MV-4-11 (cell line): ENCODE measurements at places on chromosomes 6 and 20.

GRCh38 chr6:28282926-28283325 is 1.6 kb downstream of the PGBD1 start:
- DNase-seq, result no peak

- DNase-seq, result peak; percentile 20
These were observed 1.5 kb downstream of the ZBTB46 start for GRCh38 chr20:63829603-63829944.

- DNase-seq, result peak; percentile 49
These were observed 103.5 kb downstream of the GJA10 start for GRCh38 chr6:89997456-89998445.

- no peak for DNase-seq
These were observed 58.7 kb upstream of the RIN2 start for GRCh38 chr20:19699180-19699971.

DNA sequence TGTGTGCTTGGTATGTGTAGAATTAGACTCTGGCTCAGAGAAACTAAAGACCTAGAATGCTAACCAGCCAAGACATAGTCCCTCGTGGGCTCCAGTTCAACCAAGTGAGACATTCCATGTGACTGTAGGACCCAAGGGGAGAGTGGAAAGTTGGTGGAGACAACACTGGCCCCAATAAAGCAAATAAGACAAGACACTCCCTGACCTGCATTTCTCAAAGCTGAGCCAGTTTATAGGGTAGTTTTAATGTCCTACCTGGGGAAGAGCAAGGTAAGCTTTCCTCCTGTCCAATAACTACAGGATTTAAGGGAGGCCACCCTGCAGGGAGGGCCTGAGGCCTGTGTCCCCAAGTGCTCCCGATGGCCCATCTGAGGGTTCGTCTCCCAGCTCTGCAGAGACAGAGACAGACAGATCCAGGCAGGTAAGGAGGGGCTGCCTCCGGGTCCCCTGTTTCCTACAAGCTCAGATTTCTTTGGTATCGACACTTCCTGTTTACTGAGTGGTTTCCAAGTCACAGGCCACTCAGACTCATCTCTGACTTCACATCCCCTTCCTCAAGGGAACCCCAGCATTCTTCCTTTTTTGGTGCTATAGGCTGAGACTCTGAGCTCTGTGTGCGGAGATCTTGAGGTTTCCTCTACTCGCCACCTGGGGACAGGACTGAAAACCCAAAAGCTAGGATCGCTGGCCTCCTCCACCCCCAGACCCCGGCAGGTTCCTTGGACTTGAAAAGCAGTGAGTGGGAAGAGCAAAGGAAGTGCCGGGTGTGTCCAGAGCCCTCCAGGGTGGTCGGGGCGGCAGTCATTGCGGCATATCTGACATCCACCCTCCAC is 92.4 kb downstream of the PRND start:
- peak; percentile 91 for DNase-seq

DNA sequence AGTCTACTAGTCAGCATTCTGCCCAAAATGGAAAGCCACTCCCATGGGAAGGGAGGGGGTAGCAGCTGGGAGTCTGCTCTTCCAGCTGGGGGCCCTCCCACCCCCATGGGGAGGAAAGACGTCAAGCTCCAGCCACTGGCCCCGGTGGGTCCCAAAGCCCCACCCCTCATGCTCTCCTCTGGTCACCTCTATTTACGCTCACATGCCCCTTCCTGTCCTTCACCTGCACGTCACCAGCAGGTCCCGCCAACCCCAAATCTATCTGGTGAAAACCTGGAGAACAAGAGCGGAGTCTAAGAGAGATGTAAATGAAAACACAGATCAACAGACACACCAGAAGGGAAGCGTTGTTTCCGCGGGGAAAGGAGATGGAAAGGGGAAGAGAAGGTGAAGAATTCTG is 30.0 kb upstream of the ZBP1 start:
- no peak for DNase-seq

GRCh38 chr6:143053856-143054255 is 6.8 kb upstream of the AIG1 start:
- no peak for DNase-seq

- DNase-seq, result peak; percentile 97
These were observed 5.3 kb downstream of the LINC00237 start for GRCh38 chr20:21100578-21101452.

DNA sequence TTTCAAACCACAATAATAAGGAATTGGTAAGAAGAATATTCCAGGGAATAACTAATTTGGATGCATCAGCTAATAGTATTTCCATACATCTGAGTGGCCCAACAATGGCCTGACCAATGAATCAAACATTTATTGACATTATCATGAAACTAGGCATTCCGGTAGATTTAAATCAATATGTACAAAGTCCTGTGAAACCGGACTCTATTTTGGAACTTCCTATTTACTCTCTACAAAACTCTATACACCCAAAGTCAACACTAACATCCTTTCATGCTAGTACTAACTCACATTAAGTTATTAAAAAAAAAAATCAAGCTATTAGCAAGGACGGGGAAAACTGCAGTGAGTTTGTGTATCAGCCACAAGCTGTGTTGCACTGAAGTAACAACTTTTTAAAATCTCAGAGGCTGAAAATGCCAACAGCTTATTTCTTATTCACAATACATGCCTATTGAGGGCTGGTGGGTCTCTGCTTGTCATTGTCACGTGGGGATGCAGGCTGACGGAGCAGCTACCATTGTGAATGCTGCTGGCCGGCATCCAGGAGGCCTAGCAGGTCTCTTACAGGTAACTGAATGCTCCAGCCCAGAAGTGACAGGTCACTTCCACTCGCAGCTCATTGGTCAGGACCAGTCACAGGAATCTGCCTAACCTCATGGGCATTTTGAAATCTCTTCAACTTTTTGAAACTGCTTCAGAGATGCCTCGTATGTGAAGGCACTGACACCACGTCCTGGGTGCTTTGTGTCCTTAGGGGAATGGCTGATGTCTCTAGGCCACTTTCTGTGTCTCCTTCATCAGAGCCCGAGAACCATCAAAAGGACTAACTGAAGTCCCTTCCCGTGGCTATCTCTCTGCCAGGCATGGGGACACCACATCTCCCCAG is 76.3 kb downstream of the SLC22A23 start:
- DNase-seq, result no peak

DNA sequence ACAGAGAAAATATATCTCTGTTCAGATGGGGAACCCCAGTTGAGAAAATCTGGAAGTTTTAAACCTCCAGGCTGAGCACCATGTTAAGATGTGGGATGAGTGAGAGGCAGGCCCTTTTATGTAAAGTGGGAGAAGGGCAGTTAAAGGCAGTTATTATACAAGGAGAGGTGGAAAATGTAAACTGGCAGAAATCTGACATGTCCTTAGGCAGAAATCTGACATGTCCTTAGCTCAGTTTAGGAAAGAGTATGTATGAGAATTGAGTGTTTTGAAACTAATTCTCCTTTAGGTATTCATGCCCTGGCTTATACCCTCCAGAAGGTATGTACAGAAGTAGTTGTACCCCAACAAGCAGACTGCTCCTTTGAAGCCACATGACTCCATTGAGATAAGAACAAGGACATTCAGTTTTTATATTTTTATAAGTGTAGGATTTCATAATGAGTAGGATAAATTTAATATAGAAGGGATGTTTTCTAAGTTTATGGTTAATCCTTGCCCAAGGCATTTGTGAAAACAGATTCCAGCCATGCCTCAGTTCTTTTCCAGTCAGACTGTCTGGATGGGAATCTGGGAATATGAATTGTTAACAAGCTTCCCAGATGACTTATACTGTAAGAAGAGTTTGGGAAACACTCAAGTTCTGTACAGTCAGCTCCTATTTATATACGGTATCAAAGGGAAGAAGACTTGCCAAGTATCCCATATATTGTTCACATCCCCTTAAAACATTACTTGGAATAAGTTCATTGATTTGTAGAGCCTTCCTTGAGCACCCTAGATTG is 87.7 kb downstream of the SCAND1 start:
- DNase-seq, result no peak

DNA sequence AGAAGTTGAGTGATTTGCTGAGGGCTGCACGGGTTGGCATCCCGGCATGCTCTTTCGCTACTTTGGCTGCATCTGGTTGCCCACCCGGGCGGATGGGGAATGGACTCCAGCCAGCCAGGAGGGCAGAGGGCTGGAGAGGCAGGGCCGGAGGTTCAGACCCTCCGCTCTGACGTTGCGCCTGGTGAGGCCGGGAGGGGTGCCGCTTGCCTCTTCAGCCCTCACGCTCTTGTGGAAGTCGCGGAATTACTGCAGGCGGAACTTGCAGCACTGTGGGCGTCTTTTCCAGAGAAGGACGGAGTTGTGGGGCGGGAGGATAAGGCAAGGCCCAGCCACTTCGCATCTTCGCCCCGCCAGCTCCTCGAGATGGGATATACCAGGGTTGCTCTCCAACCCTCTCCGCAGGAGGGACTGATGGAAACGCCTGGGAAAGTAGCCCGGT is 656 bp downstream of the RTEL1 start:
- peak; percentile 33 for DNase-seq

GRCh38 chr20:13054011-13054410 is 45.2 kb downstream of the SPTLC3 start:
- no peak for DNase-seq

DNA sequence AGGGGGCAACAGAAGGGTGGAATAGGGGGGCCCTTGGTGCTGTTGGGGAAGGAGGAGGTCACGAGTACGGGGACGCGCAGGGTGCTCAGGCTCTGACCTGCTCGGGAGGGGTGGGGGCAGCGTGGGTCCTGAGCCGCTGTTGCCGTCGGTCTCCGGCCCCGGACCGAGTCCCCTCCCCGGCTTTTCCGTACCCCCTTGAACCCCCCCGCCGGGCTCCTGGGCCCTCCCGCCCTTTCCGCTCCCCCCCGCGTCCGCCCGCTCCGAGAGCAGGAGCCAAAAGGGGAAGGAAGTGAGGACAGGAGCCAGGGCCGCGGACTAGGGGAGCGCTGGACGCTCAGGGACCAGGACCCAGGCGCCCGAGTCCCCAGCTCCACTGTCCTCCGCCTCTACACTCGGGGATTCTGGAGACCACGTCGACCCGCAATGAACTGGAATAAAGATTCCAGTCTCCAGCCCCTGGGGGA is at the start of gene RGL2:
RGL2 (minus strand) TSS at position 170 of the 464 bp plus-strand sequence. CDS start 332 bp downstream, outside the sequence.
- peak; percentile 63 for DNase-seq

- DNase-seq, result no peak
These were observed 329.3 kb upstream of the RNF24 start for GRCh38 chr20:4344670-4345069.

DNA sequence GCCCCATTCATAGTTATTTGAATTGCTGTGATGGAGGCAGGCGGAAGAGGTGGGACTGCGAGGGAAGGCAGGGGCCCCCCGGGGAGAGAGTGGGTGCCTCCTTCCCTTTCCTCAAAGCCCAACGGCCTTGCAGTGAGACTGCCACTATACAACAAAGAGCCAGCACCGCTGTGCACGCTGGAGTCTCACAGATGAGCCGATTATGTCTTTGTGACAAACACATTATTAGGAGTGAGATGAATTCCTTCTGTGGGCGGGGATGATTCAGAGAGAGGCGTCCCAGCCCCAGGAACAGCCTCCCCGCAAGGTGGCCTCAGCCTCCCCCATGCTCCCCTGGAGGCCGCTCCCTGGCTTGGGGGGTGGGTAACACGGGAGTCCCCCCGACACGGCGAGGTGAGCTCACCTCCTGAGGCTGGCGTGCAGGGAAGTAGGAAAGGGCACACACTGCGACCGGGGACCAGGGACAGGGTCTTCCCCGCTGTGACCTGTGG is 26.7 kb downstream of the NTSR1 start:
- DNase-seq, result no peak

- no peak for DNase-seq
These were observed 5.1 kb downstream of the LZTS3 start for GRCh38 chr20:3168079-3168828.

GRCh38 chr20:33925867-33926266 is 67.8 kb upstream of the RALY start:
- no peak for DNase-seq

DNA sequence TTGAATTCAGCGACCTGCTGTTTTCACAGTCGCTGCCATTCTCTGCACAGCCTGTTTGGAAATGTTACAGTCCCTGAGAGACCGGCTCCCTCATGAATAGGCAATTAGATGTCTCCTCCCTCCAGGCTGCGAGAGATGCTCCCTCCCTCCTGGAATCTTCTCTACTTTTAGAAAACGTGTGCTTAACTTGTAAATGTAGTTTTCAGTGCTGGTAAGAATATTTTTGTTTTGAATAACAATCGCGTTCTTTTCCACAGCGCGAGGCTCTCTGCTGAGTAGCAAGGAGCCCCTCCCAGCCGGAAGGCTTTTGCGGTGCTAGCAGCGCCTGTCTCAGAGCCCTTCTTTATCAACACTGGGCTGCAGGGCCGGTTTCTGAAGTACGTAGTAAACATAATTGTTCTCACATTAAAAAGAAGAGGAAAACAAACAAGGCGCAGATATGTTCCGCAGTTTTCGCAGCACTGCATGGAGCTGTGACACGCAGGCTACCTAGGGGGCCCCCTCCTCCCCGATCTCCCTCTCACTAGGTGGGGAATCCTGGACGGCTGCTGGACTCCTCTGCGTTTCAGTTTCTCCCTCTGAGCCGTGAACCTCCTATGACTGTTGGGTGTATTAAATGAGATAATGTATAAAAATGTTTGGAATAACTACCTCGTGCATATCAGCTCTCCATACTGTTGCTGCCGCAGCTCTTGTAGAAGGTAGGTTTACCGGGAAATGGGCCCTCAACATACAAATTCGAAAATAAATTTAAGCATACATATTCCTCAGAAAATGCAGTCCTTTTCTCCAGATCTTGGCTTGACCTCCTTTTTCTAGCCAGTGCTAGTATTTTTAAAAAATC is 79.0 kb upstream of the SPACA1 start:
- no peak for DNase-seq

DNA sequence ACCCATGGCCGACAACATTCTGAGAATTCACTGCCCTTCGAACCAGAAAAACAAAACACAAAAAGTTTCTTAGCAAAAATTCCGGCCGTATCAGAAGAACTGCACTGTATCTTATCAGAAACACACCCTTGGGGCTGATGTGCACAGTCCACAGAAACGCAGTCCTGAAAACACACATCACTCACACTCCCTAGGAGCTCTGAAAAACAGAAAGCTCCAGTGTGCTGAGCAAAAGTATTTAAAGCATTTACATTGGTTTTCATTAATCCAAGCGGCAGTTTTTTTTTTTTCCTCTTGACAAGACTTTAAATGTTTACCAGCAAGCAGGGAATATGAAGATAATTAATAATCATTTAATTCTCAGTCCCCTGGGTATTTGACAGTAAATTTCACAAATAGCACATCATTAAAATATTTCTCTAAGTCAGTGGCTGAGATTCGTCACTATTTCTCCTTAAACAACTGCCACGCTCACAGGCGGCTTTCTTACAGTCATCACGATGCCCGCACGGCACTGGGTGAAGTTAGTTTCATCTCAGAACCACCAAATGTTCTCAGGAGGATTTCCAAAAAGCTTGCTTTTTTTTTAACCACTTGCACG is 13.3 kb downstream of the NFATC2 start:
- no peak for DNase-seq
